ENCODE measurements at places on chromosomes 16 and 17. TPM values are rescaled to one million over a fixed set of nuclear protein-coding genes. Genes with fewer than 3 reads are reported as not detected.

DNA sequence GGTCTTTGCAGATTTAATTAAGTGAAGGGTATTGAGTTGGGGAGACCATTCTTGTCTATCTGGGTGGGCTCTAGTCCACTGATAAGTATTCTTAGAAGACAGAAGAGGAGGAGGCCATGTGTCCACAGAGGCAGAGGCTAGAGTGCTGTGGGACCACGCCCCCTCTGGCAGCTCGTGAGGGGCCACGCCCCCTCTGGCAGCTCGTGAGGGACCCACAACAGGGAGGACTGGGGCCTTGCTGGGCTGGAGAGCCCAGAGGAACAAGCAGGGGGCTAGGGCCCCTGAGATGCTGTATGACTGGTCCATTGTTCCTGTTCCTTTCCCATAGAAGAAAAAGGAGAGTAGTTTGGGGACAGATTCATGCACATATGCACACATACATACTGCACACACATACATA is 106.8 kb downstream of the METRNL start:
- peak; percentile 45 for DNase-seq

DNA sequence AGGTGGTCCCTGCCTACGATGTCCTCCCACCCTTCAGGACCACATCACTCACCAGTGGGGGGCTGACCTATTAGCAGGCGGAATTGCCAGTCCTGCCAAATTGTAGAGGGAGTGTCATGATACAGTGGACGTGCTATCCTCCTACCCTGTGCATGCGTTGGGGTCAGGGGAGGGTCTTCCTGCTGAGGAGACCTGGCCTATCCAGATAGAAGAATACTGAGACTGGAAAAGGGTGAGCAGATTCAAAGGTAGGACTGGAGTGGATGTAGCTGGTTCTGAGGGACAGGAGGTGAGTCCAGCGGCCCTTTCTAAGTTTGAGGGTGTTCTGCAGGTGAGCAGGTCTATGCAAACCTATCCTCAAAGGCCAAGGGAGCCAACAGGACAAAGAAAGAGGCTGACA is 8.0 kb downstream of the PRSS41 start:
- DNase-seq = no peak

DNA sequence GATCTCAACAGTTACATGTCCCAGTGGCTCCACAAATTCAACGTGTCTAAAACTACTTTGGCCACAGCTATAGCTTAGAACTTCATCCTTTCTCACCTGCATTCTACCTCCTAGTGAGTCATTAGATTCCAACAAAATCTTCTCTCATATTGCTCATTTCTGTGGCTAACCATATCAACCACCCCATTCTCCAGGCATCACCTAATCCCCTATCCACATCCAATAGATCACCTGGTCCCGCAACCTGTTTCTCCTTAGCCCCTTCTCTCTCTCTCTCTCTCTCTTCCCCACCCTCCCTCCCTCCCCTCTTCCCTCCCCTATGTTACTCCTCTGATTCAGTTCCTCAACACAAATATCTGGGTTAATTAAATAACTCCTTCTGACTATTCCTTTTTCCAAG is 64.6 kb downstream of the ANKFN1 start:
- no peak for DNase-seq

DNA sequence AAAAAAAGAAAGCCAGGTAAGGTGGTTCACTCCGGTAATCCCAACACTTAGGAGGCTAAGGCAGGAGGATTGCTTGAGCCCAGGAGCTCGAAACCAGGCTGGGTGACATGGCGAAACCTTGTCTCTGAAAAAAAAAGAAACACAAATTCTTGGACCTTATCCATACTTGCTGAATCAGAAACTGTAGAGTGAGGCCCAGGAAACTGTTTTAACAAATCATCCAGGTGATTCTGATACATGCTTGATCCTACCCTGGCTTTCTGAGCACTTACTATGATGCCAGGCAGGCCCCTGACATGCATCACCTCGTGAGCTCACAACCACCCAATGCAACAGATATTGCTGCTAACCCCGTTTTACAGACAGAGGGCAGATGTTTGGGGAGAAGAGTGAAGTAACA is 4.0 kb upstream of the NAE1 start:
- DNase-seq = no peak

- DNase-seq = no peak
These were observed 23.0 kb downstream of the DNAH2 start for GRCh38 chr17:7740481-7741001.

- DNase-seq = no peak
These were observed 569 bp downstream of the FLII start for GRCh38 chr17:18257982-18258355.

DNA sequence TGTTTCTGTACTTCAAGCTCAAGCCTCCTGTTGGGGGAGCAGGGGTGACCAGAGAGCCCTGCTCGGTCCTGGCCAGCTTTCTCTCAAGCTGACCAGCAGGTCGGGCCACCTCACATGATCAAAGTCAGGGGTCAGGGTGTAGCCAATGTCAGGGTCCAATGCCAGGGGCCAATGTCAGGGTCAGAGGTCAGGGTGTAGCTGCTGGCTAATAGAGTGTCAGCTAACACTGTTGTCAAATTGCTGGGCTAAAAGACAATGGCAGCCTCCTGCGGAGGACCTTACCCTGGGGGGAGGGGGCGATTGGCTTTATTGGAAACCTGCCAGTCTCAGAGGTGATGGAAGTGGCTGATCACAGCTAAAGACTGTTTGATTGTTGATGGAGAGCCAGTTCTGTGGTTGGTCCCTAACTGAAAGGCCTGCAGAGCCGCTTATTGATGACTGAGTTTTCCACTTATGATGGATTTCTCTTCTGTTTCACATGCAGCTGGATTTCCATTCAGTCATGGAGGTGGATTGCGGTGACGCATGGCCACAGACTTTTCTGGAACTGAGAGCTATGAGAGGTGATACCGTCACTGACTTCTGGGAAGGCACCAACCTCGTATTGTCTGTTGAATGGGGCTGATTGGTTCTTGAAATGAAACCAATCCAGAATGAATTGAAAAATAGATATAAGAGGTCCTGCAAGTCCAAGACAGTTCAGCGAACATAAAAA is 97.4 kb upstream of the ZFHX3 start:
- no peak for DNase-seq

DNA sequence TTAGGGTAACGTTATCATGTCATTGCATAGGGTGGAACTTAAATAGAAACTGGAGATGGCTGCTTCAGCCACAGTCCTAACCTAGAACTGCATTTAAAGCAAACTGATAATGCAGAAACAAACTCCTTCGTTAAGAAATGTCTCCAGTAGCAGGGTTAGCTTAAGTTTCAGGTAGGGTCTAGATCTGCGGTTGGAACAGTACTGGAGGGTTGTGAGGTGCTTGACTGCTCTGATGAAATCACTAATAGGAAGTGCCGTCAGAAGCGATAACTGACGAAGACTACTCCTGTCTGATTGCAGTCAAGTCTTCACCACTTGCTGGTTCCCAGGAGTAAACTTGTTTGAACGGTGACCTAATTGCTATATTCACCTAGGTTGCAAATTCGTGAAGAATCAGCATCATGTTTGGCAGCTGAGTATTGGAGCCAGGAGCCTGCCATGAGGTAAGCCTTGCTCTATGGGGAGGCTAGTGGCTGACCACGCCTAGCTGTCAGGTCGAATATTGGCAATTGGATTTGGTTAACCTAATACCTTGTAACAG is 24.5 kb downstream of the TRPV2 start:
- DNase-seq = no peak

- DNase-seq = no peak
These were observed 42.4 kb upstream of the ZNF629 start for GRCh38 chr16:30829130-30830071.

- no peak for DNase-seq
These were observed 20.5 kb upstream of the METTL16 start for GRCh38 chr17:2532146-2532720.

- DNase-seq = no peak
These were observed 657.7 kb upstream of the GOT2 start for GRCh38 chr16:59391617-59392364.

DNA sequence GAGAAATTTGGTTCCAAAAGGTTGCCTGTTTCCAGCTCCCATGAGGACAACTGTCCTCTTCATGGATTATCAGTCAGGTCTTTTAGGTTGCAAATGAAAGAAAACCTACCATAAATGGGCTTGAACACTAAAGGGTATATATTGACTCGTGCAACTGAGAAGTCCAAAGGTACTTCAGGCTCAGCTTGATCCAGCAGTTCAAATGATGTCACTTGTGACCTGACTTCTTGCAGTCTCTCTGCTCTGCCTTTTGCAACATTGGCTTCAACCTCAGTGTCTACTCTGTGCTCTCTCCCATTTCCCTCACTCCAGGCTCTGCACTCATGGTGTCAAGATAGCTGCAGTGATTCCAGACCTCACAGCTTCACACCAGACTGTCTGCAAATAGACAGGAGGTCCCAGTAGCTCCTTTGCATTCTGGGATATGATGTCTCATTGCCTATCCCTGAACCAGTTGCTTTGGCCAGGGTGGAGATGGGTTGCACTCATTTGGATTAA is 5.5 kb upstream of the CALB2 start:
- DNase-seq = no peak

DNA sequence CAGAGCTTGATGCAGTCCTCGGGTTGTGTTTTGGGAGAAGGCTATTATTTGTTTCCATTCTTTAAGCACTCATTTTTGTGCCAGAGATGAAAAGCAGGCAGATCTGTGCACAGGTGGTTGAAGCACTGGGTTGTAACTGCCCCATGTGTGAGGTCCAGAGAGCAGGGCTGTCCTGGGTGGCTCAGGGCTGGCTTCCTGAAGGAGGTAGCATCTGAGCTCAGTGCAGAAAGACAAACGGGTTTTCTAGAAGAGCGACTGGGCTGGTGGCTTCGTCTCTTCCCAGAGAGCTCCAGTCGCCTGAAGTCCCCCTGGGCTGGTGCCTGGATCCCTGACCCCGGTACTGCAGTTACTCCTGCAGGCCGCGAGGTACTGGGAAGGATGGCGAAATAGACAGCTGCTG is 274.0 kb downstream of the SNX29 start:
- no peak for DNase-seq

DNA sequence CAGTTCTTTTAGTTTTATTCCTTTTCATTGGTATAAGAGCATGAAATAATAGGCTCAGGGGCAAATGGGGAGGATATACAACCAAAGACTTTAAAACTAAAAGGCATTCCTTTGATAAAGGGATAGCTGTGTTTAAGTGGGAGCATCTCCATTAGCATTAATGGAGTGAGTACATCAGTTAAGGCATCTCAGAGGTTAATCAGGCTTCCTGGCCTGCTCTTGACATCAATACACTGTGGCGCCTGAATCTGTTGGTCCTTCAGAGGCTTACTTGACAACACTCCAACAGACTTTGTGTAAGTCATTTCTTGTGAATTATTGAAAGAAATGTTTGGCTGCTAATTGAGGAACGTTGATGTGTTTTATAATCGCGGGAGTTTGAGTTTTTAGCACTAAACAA is 230.7 kb downstream of the BCAS3 start:
- no peak for DNase-seq

GRCh38 chr17:34009912-34010311 is 245.2 kb upstream of the CCL2 start:
- DNase-seq = no peak

DNA sequence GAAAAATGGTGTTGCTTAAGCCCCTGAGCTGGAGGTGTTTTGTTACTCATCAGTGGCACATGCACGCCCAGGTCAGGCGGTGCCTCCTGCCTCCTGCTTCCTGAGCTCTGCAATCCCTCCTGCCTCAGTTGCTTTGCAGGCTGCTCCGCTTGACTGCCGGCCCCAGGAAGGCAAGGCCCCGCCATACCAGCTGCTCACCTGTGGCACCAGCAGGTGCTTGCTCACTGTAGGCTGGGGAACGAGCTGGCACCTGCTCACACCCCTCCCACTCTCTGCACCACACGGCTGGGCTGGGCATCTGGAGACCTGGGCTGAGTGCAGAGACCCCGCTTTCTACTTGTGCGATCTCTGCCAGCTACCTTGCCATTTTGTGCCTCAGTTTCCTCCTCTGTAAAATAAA is 200.2 kb downstream of the RBFOX3 start:
- DNase-seq = no peak

- DNase-seq = no peak
These were observed 56.9 kb upstream of the TEKT3 start for GRCh38 chr17:15398291-15398690.

GRCh38 chr16:65521633-65522328 is 399.9 kb upstream of the CDH11 start:
- DNase-seq = no peak

GRCh38 chr16:89621698-89622409 is 8.4 kb downstream of the DPEP1 start:
- no peak for DNase-seq

Gene PPP1R27
- not detected for total RNA-seq

Gene MLKL
- 0.58 TPM for total RNA-seq

Gene KRT13
- 1,618 TPM for total RNA-seq

Gene MIF4GD
- 11.9 TPM for total RNA-seq

Gene ARHGAP23
- total RNA-seq = 114 TPM

Gene RCVRN
- not detected for total RNA-seq

Gene GPR139
- not detected for total RNA-seq

Gene C16orf96
- total RNA-seq = 0.43 TPM

Gene SLC6A2
- 12.7 TPM for total RNA-seq

Gene SLC16A13
- total RNA-seq = 15.5 TPM

Gene ASPHD1
- 7.8 TPM for total RNA-seq

Gene CACNG1
- 0.24 TPM for total RNA-seq

Gene TMC7
- total RNA-seq = 1.4 TPM

Measured in type B pancreatic cell (in vitro differentiated cells).